Iris pigment epithelial cell (primary cell): ENCODE measurements at places on chromosomes 1 and 21.

- DNase-seq = peak; percentile 63
Observed at GRCh38 chr1:8813016-8813763, 4.2 kb downstream of the RERE start.

- DNase-seq = no peak
Observed at GRCh38 chr1:61392409-61393242, 310.3 kb downstream of the NFIA start.

GRCh38 chr1:58964880-58965279, 181.0 kb upstream of the JUN start:
- DNase-seq = peak; percentile 91

GRCh38 chr1:62194651-62195544, at the start of gene L1TD1:
Gene L1TD1 (plus strand): TSS chr1:62194849. CDS start chr1:62206629, 11,780 bp downstream.
- no peak for DNase-seq

DNA sequence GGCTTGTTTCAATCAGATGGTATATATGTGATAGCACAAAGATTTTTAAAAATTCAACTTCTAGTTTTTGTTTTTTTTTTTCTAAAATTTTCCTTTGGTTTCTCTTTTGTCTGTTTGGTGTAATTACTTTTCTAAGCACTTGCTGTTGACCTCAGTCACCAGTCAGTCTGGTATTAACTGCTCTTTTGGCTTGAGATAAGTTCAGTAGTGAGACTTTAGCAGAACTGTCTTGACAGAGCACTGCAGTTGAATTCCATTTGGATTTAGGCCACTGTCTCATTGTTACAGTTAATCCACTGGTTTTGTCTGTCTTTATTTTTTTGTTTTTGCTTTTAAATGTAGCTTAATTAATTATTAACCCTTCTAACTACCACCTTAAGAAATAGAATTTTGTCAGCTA, 36.2 kb downstream of the OSBPL9 start:
- DNase-seq = peak; percentile 59

DNA sequence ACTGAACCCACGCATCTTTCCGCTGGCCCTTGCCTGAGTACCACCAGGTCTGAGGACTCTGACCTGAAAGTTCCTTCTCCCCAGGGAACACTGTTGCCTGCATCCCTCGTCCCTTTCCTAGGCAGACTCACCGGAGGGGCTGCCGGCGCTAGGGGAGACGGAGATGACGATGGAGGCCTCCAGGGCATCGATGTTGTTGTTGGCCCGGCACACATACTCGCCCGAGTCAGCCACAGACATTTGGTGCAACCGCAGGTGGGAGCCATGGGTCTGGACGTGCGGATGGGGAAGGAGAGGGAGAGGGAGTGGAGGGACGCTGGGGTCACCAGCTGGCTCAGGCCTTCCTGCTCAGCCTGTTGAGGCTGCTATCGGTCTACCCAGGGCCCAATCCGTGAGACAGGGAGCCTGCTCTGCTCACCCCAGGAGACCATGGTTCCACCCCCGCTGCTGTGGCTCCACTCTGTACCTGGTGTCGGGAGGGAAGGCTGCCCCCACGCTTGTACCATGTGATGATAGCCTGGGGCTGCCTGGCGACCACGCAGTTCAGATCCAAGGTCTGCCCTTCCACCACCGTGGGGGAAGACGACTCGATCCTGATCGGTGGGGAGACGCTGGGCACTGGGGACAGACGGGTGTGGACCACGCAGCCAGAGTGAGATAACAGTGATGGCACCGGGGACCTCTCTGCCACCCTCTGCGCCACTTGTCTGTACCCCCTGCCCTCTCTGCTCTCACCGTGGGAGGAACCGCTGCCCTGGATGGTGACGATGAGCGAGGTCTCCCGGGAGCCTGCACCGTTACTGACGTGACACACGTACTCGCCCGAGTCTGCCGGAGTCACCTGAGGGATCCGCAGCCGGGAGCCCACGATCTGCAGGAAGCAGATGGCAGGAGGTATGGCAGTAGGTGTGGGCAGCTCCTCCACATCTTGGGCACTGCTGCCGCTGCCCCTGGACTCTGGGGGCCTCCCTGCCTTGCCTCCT, 35.4 kb downstream of the LDLRAD2 start:
- no peak for DNase-seq

- DNase-seq = peak; percentile 15
Observed at GRCh38 chr1:231093156-231093922, 53.3 kb upstream of the FAM89A start.
